ENCODE measurements at places on chromosomes 3 and 15.

GRCh38 chr3:149470381-149470780, 4.1 kb upstream of the TM4SF4 start:
- DNase-seq = no peak

- DNase-seq = no peak
These were observed 25.8 kb downstream of the CYFIP1 start for GRCh38 chr15:22954326-22954725.

GRCh38 chr3:37934631-37935289, 55.8 kb upstream of the VILL start:
- DNase-seq = peak; percentile 38

DNA sequence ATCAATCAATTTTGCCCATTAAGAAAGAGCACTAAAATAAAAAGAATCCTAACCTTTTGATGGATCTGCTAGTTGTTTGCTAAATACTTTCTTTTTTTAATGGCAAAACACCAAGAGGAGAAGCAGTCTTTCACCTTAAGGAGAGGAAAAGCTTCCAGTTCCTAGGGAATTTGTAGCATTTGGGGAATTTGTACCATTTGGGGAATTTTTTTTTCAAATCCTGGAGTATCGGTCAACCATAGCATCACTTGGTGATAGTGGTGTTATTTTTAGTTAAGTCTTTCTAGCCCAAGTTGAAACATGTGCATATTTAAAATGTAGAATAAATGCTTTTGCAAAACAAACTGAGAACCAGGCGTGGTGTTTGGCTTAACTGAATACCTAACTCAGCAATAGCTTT, 117.5 kb upstream of the SEMA6D start:
- DNase-seq = no peak

GRCh38 chr3:10581251-10581650, 75.9 kb upstream of the ATP2B2 start:
- DNase-seq = peak; percentile 89

DNA sequence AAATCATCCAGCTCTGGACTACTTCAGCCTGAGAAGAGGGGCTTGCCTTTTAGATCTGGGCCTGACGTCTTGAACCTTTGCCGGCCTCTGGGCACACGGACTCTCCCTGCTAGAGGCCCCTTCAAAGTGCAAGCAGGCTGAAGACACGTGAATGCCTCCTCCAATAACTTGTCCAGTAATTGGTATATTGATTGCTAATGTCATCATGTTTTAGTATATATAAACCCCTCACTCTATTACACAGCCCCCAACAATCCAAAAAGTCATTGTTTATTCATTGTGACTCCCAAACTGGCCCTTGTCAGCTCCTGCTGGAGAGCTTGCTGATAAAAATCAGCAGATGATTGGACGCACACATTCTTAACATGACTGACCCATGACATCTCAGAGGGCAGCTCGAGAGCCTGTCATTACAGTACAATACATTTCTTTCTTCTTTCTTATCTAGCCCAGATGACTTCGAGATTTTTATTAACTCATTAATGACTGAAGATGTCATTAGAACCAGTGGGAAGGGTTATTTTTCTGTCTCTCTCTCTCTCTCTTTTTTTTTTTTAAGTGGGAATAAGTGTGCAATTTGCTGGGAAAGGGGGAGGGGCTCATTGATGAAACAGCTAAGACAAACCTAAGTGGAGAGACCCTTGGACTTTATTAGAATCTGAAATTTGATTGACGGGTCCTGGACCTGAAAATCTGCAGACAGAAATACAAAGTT, 65.5 kb upstream of the NR2F2 start:
- DNase-seq = peak; percentile 52

DNA sequence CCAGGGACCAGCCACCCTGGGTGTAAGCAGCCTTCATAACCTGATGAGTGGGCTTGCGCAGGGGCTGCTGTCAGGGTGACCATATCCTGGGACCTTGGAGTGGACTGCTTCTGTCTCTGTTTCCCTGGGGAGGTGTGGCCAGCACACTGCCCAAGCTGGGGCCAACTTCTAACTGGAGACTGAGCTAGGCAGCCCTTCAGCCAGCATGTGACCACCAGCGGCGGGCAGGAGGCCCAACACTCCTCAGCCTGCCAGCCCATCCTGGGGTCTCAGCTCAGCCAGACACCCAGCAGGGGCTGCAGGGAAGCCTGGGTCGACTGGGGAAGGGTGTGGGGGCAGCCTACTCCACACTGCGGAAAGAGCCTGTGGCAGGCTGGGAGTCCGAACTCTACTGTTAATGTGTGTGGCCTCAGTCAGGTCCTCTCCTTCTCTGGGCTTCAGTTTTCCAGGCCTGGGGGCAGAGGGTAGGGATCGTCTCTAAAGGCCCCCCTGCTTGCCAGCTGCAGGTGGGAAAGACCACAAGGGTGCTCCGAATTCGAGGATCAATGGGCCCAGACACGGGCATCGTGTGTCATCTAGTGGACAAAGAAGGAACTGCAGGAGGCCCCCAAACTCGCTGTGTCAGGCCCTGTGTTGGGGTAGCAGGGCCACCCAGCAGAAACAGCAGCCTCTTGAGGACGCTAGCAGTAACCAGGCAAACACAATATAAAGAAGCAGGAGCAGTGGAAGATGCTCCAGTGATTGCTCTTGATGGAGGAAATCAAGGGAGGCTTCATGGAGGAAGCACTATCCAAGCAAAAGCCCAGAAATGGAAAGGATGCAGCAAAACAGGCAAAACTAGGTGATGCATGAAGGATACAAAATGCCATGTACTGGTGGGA, 2.0 kb upstream of the SEMA3G start:
- peak; percentile 53 for DNase-seq

DNA sequence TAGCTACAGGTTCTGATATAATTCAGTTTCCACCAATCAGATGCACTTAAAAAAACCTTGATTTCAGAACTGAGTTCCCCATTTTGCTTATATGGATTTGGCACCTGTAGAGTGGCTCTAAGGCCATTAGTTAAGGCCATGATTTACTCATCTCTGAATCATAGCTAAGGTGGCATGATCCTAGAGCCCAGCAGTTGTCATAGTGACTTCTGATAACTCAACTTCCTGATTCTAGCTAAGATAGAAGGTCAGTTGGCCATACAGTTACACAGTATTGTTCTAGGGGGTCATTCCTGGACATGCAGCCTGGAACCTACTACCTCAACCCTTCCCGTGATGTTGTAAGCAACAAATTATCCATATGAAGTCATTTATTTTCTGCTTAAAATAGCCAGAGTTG, 15.9 kb upstream of the TMEM87A start:
- DNase-seq = no peak

GRCh38 chr3:55169608-55170072, 241.8 kb upstream of the LRTM1 start:
- DNase-seq = peak; percentile 100

- peak; percentile 43 for DNase-seq
These were observed 16.0 kb upstream of the PCOLCE2 start for GRCh38 chr3:142904639-142905436.

GRCh38 chr3:55899887-55900286, 412.8 kb upstream of the WNT5A start:
- DNase-seq = no peak

All from fibroblast of skin of back (primary cell).